ENCODE measurements at places on chromosomes 1 and 21.
A peak's percentile ranks its signal among the peaks of the same experiment; 100 is the strongest.

DNA sequence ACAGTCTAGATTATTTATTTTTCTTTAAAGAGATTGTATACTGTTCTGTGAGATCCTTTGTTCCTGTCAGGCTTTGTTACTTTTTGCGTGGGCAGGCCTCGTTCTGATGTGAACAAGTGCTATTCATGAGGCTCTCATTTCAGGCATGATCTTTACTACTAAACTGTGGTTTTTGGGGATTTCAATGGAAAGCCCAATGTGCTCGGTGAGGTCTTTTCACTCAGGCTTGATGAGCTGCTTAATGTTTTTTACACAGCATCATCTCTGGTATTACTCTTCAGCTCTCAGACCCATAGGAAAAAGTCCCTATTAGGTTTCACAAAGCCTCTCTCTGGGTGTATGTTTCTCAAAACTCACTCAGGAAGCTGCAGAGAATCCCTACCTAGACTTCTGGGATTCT lies 419.4 kb downstream of the GPATCH2 start:
- DNase-seq = no peak

DNA sequence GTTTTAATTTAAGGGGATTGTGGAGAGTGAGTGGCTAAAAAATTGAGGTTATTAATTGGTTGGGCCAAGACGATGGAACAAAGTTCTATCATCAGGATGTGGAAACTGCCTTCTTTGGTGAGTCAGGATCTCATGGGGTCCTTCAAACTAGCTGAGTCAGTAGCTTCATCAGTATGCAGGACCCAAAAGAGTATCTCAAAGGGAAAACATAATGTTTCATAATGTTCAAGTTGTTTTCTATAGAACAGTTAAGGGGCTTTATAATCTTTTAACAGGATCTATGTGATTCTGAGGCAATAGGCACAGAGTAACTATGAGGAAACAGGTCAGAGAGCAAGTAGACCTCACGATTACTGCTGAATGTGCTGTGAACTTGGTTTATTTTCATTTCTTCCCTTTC lies 3.2 kb upstream of the OLFML2B start:
- DNase-seq = no peak

- DNase-seq = no peak
These were observed 16.2 kb downstream of the TTC39A start for GRCh38 chr1:51313961-51314777.

DNA sequence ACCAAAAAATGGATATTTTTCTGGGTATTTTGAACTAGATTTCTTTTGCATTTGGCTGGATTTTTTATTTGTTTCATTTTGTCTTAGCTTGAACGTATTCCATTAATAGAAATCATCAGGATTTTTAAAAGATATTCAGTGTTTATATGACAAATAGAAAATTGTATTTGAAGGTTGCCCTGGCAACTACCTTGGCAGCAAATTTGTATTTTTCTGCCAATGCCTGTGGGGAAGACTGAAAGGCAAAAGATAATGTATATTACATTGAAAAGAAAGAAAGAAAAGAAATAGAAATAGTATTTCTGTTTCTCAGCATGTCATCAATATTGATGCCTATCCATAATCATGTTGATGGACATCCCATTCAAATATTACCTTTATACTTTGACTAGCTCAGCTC lies 16.8 kb downstream of the VCAM1 start:
- no peak for DNase-seq

- peak; percentile 52 for DNase-seq
These were observed 749 bp upstream of the PEX11B start for GRCh38 chr1:145918992-145919939.

DNA sequence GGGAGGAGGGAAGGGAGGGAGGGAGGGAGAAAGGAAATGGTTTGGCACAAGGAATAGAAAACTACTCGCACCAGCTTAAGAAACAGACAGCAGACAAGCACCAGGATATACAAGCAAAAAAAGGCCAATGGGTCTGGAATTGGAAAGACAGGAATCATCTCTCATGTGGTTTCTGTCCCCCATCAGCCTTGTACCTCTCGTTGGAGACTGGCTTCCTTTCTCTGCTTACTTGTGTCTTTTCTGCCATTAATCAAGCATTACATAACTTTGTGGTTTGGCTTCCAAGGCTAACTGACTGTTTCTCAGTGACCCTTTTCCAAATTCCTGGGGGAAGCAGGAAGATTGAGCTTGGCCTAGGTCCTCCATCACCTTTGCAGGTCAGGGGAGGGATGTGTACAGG lies 11.8 kb upstream of the RALGPS2 start:
- no peak for DNase-seq

- no peak for DNase-seq
These were observed 910 bp downstream of the LCE3A start for GRCh38 chr1:152621993-152622392.

GRCh38 chr21:20999659-21000058 lies 1.4 kb downstream of the NCAM2 start:
- DNase-seq = peak; percentile 25

DNA sequence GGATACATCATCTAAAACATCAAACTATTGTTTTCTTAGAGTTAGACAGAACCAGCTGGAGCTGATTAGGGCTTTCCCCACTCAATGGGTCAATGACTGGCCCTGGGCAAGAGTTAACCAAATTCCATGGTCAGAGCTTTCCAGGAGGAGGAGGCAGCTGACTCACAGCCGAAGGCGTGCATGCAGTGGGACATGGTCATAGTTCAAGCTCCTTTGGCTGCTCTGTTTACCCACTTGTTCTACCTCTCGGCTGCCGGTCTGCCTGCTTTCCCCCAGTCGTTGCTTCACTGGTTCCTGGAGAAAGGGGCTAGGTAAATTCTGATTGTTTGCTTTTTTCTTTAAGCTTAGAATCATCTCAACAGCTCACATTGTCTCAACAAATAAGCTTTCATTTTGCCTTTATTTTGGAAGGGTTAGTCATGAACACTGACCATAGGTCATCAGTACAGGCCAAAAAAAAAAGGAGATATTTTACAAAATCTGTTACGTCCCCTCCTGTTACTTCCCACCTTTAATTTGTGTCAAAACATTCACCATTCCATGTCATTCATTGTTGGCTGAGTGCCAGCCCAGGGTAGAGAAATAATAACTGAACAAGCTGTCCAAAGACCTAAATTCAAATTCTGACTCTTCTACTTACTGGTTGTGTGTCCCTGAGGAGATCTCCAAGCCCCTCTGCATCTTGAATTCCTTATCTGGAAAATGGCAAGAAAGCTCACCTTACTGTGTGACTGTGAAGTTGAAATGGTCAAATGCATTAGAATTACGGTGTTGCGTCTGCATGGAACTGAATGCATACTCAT lies 12.0 kb downstream of the MAB21L3 start:
- DNase-seq = no peak

DNA sequence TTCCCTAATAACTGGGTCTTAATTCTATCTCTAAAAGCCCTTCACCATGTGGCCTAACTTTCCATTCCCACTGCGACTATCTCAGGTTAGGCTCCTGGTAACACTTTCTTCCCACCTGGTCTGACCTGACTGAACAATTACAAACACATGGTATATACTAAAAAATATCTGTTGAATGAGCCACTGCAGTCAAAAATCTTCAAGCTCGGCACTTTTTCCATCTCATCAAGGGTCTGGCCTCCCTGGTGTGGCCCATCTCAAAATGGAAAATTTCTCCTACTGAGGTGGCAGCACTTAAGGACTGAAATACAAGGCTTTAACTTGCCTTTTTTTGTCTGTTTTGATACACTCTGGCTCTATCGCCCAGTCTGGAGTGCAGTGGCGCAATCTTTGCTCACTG lies 48.3 kb downstream of the BCAR3 start:
- no peak for DNase-seq

All from activated naive CD8-positive, alpha-beta T cell treated with anti-CD3 and anti-CD28 coated beads, Interleukin-2, amount 10 ng/mL, durations not matched to agents 7 days and 5 days (primary cell).